GM10248 (cell line): ENCODE measurements at places on chromosomes 1 and 21.

DNA sequence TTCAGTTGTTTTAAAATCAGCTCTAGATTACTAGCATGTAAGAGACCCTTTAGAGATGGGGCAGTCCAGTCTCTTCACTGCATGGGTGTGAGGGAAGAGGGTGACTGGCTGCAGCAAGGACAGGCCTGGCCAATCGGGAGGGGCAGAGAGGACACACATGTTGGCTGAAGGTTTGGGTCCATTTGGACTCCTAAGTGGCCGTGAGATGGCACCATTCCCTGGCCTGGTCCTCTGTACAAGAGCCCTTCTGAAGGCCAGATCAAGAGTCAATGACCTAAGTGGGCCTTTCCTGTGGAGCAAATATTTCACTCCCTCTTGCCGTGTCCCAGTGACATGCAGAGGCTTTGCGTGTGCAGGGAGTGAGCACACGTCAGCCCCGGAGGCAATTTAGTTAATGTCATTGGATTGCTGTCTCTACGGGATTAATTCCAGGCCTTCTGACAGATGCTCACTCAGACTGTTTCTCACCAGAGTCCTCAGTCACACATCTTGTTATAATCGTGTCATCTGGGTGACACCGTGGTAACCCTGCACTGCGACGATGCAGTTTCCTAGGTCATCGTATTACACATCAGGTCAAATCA lies 613.0 kb downstream of the NPHP4 start:
- no peak for DNase-seq

GRCh38 chr1:157487504-157487903 lies 64.8 kb downstream of the FCRL5 start:
- no peak for DNase-seq

- DNase-seq: no peak
Observed at GRCh38 chr1:101203820-101204540, 32.8 kb upstream of the S1PR1 start.

DNA sequence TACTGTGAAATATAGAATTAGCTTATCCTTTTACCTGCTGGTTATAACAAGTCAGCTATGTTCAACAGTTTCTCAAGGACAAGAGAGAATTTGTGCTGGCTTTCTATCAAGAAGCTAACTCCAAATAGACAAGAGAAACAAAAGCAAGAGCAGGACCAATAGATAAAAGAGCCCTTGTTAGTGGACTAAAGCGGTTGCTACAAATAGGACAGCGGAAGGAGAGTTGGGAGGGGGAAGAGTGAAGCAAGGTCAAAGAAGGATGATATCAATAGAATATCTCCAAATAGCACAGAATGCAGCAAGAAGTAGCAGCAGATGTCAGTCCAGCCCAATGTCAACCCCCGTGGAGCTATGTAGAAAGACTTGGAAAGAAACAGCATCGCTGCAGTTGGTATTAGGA lies 53.0 kb upstream of the AKT3 start:
- no peak for DNase-seq

DNA sequence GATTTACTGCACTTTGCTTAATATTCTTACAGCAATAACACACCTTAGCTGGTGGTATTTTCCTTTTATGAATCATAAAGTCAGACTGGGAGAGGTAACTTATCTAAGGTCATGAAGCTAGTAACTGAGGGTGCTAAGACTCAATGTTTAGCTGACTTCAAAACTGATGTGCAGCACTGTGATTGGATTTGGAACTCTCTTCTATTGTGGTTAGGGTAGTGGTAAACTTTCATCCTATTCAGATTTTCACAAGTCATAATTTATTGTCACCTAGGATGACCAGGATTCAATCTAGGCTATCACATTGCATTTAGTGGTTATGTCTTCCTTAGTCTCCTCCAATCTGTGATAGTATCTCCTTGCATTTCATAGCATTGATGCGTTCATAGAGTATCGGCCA lies 18.9 kb downstream of the EPB41 start:
- no peak for DNase-seq

- no peak for DNase-seq
Observed at GRCh38 chr1:68558321-68559026, 61.6 kb upstream of the DEPDC1 start.

DNA sequence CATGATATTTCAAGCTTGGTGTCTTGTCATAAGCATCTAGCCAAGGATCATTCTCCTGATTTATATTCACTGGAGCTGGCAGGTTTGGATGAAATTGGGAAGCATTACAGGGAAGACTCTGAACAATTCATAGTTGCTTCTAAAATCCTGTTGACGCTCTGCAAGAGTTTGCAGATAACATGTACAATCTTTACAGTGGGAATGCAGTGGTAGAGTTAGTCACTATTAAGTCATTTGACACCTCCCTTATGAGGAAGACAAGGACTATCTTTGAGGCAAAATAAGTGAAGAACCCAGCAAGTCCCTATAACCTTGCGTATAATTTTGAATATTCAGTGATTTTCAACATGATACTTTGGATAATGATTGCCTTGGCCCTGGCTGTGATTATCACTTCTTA lies 45.3 kb upstream of the CRB1 start:
- DNase-seq: no peak

DNA sequence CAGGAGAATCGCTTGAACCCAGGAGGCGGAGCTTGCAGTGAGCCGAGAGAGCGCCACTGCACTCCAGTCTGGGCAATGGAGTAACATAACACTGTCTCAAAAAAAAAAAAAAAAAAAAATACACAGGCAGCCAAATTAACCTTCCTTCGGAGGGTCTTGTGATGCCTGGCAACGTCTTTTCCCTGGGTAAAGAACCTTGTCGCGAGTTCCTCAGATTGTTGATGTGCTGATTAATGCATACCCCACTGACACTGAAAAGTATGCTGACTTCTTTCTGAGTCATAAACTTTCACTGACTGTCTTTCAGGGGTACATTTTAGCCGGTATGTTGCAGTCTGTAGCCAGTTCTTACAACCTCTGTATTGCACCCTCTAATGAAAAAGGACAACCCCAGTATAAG lies 95.1 kb upstream of the SOD1 start:
- DNase-seq: no peak

- DNase-seq: no peak
Observed at GRCh38 chr1:211336161-211336560, 9.5 kb downstream of the TRAF5 start.

- no peak for DNase-seq
Observed at GRCh38 chr1:148289647-148290046, 137.6 kb upstream of the NBPF11 start.

GRCh38 chr1:62712336-62713243 lies 24.4 kb upstream of the DOCK7 start:
- no peak for DNase-seq

DNA sequence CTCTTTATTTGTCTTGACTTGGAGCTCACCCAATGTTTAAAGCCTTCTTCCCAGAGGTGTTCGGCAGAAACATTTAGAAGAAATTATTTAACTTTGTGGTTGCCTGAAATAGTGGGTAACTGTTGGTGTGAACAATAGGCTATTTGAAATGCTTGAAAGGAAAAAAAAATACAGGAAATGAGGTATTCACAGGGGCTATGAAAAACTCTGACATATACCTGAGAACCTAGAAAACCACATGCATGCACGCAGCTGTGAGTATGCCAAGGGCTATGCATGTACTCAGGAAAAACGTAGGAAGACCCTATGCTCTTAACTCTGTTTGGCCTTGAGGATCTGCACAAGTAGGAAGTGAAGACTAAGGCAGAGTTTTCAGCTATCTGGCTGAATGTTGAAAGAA lies 16.4 kb upstream of the RNF186 start:
- DNase-seq: no peak

DNA sequence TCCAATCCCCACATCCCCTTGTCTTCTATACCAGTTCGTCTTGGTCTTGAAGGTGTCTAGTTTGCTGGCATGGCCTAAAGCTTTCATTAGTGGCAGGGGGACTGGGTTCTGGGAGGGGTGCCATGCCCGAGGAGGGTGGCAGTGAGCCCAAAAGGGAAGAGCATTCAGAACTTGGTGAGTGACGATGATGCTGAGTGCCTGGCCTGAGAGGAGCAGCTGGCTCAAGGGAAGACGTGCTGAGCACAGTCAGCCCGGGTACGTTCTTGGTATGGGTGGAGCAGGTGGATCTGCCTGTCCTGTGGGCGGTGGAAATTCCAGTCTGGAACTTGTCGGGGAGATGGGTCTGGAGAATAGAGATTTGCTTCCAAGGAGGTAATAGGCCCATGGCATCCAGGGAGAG lies 4.6 kb downstream of the FDPS start:
- DNase-seq: no peak
